SJSA1 (cell line): ENCODE measurements at places on chromosomes 16 and 17. TPM values are rescaled to one million over a fixed set of nuclear protein-coding genes. Genes with fewer than 3 reads are reported as not detected.

DNA sequence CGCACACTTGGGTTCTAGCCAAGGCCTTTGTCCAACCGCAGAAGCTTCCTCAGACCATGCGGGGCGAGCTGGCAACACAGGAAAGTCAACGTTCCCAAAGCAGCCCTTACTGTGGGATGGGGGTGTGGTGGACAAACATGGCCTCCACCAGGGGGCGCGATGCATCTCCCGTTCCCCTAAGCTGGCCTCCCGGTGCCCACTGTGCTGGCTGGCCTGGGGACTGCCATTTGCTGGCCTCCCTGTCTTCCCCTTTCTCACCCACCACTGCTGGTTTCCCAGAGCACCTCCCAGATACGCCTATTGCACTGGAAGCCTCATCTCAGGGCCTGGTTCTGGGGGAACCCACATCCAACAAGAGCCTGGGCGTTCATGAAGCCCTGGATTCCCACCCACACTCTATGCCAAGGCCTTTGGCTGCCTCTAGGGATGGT lies 145.3 kb downstream of the IRF8 start:
- H3K4me1 ChIP-seq = peaks cover 6% of the 10 kb centered on the region
- H3K4me3 ChIP-seq = no peak overlapping the region

DNA sequence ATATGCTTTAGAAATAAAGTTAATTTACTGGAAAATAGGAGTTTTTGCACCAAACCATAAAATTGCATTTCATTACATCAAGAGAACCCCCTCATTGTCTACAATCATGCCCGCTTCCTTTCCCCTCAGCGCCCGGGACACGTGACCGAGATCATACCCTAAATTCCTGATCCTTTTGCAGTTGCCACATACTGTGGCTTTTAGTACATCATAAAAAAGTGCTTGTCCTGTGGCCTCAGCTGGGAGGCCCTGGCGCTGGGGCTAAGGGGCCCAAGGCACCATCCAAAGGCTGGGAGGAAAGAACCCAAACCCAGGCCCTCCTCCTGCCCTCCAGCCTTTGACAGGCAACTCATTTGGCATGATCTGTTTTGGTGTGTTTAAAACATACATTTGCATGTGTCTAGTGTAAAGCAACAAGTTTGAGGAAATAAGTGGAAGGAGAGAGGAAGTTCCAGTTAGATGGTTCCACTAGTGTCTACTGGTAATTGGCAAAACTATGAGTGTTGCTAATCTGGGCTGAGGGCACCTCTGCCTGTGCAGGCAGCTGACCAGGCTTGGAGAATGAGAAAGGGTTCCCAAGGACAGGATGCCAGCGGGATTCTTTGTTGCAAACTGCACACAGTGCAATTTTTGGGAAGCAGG lies 6.0 kb downstream of the CDK5R1 start:
- no peak overlapping the region for H3K27ac ChIP-seq
- no peak for DNase-seq
- no peak overlapping the region for H3K4me3 ChIP-seq
- peaks cover 10% of the 10 kb centered on the region for H3K36me3 ChIP-seq
- H3K27me3 ChIP-seq = no peaks in the 10 kb centered on the region

GRCh38 chr16:80583466-80583865 lies 42.7 kb downstream of the DYNLRB2 start:
- no peak overlapping the region for H3K27ac ChIP-seq
- no peak overlapping the region for H3K4me3 ChIP-seq
- H3K36me3 ChIP-seq = no peaks in the 10 kb centered on the region
- H3K27me3 ChIP-seq = no peaks in the 10 kb centered on the region
- DNase-seq = no peak

GRCh38 chr16:21701271-21701670 lies 37.5 kb downstream of the OTOA start:
- DNase-seq = no peak
- H3K4me1 ChIP-seq = no peaks in the 10 kb centered on the region

DNA sequence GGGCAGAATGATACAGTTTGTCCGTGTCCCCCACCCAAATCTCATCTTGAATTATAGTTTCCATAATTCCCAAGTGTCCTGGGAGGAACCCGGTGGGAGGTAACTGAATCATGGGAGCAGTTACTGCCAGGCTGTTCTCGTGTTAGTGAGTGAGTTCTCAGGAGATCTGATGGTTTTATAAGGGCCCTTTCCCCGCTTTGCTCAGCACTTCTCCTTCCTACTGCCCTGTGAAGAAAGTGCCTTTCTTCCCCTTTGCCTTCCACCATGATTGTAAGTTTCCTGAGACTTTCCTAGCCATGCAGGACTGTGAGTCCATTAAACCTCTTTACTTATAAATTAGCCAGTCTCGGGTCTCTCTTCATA lies 28.9 kb upstream of the SEC14L1 start:
- no peaks in the 10 kb centered on the region for H3K27me3 ChIP-seq
- no peak overlapping the region for H3K27ac ChIP-seq
- H3K36me3 ChIP-seq = no peaks in the 10 kb centered on the region
- H3K4me1 ChIP-seq = peaks cover 29% of the 10 kb centered on the region
- no peak for DNase-seq
- H3K4me3 ChIP-seq = no peak overlapping the region

DNA sequence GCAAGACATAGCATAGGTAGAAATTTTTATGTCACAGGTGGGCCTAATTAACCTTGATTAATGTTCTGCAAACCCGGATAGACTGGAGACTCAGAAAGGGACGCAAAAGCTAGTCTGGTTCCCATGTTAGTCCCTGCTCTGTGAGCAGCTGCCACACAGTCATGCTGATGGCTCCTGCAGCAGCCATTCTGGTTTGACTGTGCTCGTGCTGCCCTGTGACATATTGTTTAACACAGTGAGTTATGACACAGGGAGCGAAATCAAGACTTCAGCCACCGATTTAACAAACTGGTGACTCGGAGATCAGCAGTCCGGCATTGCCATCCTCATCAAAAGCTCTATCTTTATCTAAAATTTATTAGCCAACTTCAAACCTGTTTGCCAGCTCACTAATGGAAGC lies 169.8 kb downstream of the WWOX start:
- no peak overlapping the region for H3K4me3 ChIP-seq
- H3K27ac ChIP-seq = no peak overlapping the region
- H3K27me3 ChIP-seq = no peaks in the 10 kb centered on the region
- H3K36me3 ChIP-seq = no peaks in the 10 kb centered on the region
- no peaks in the 10 kb centered on the region for H3K4me1 ChIP-seq

GRCh38 chr16:84729716-84730320 lies 30.0 kb downstream of the USP10 start:
- peak overlapping the region; percentile 11; the same call in 1 of the 2 replicates for H3K4me3 ChIP-seq
- peak overlapping the region; percentile 89 for H3K27ac ChIP-seq
- no peaks in the 10 kb centered on the region for H3K27me3 ChIP-seq
- DNase-seq = no peak
- H3K4me1 ChIP-seq = peaks cover 54% of the 10 kb centered on the region
- peaks cover 25% of the 10 kb centered on the region for H3K36me3 ChIP-seq

DNA sequence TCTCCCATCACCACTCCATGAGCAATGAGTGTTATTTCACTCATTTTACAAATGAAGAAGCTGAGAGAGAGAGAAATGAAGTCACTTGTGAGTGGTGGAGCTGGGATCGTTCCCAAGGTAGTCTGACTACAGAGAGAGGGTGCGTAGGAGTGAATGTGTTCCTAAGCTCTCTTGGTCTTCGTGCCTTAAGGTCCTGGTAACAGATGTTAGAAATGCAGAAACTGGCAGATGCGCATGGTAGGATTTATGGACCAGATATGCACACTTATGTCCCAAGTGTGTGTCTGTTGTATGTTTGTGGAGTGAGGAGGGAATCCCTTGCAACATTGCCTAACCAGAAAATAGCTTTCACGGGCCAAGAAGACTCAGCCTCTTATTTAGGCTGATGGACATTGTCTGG lies 93.2 kb upstream of the ZNF469 start:
- peaks cover 13% of the 10 kb centered on the region; the same call in 1 of the 2 replicates for H3K4me1 ChIP-seq
- H3K4me3 ChIP-seq = no peak overlapping the region
- H3K27ac ChIP-seq = no peak overlapping the region
- no peaks in the 10 kb centered on the region for H3K27me3 ChIP-seq
- no peak for DNase-seq

DNA sequence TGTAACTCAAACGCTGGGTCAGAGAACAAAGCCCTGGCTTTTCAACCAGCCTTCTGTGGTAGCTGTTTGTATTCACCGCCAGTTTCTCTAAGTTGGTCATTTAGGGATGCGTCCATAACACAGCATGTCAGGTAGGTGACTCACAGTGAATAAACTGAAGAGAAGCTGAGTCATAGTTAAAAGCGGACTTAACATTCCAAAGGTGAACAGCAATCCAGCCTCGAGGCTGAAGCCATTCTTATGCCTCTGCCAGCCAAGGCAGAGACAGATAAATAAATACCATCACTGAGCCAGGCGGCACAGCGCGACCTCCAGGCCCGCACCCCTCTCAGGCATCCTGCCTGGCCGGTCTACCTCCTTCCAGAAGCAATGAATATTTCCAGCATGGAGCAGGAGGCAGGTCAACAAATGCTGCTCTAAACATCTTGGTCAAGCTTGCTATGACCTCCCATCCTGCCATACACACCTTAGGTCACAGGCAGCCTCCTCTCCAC lies 12.4 kb upstream of the CACNG4 start:
- H3K4me1 ChIP-seq = peaks cover 54% of the 10 kb centered on the region
- H3K36me3 ChIP-seq = no peaks in the 10 kb centered on the region
- peak; percentile 97 for DNase-seq
- peak overlapping the region; percentile 83 for H3K27ac ChIP-seq

DNA sequence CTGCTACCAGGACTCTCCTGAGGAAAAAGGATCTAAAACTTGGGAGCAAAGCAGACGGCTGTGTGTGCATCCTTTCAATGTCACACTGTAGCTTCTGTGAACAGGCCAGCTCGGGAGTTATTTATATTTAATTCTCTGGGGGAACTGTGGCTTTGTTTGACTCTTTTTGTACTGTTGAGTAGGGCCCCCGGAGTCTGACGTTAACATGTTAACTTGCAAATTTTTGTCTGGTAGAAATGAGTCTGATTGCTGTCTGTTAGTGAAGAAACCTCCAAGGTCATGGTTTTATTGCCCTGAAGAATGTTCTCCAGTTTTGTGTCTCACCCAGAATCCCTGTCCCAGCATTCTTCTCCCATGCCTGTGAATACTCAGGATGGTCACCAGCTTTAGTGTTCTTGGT lies 14.2 kb upstream of the KCNG4 start:
- no peak for DNase-seq
- H3K27ac ChIP-seq = no peak overlapping the region
- no peak overlapping the region for H3K4me3 ChIP-seq
- H3K27me3 ChIP-seq = no peaks in the 10 kb centered on the region

- H3K4me1 ChIP-seq = peaks cover 18% of the 10 kb centered on the region
- H3K4me3 ChIP-seq = no peak overlapping the region
- H3K36me3 ChIP-seq = no peaks in the 10 kb centered on the region
- H3K27ac ChIP-seq = no peak overlapping the region
- DNase-seq = no peak
Observed at GRCh38 chr17:50311112-50311460, 34.8 kb upstream of the XYLT2 start.

GRCh38 chr17:41513168-41513547 lies 5.5 kb downstream of the KRT15 start:
- no peaks in the 10 kb centered on the region for H3K27me3 ChIP-seq
- DNase-seq = no peak
- H3K27ac ChIP-seq = no peak overlapping the region
- H3K36me3 ChIP-seq = no peaks in the 10 kb centered on the region

DNA sequence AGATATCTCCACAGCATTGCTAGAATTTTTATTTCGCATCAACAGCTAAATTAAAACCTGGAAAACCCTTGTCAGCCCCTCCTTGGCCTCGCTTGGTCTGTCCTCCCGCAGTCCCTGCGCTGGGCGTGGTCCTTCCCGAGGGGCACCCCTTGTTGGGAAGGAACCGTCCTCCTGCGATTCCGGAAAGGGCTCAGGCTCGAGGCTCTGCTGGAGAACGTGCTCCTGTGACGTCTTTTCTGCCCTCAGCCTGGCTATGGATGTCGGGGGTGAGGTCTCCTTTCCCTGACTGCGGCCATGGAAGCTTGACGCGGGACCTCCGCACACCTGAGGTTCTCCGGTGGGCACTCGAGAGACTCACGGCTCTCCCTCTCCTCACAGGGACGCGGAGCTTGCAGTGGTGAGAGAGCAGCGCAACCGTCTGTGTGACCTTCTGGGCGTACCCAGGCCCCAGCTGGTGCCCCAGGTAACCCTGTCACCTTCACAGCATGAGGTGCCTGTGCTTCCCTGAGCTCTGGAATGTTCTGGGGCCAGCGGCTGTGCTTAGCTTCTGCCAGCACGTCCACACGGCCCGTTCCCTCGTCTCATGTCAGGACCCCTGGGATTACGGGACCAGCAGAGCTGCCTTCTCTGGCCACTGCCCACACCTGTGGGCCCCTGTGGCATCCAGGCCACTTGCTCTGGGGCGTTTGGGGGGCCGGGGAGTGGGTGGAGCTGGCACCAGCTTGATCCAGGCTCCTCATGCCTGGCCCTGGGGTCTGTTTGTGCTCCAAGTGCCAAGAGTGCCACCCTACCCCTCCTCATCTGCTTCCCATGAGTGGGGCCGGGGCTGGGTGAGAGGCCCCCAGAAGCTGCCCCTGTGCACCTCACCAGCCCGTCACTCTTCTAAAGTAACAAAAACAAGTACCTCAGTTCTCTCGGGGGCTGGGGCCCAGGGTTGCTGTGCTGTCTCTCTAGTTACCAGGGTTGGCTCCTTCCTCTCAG lies 101.5 kb upstream of the ZNF750 start:
- no peak overlapping the region for H3K4me3 ChIP-seq
- H3K4me1 ChIP-seq = no peaks in the 10 kb centered on the region
- peaks cover 86% of the 10 kb centered on the region for H3K36me3 ChIP-seq
- DNase-seq = no peak
- no peak overlapping the region for H3K27ac ChIP-seq

GRCh38 chr17:78300962-78301820 lies 58.7 kb downstream of the SOCS3 start:
- no peaks in the 10 kb centered on the region for H3K36me3 ChIP-seq
- H3K27me3 ChIP-seq = no peaks in the 10 kb centered on the region
- peaks cover 35% of the 10 kb centered on the region for H3K4me1 ChIP-seq
- H3K27ac ChIP-seq = peak overlapping the region; percentile 21
- H3K4me3 ChIP-seq = no peak overlapping the region
- DNase-seq = no peak

DNA sequence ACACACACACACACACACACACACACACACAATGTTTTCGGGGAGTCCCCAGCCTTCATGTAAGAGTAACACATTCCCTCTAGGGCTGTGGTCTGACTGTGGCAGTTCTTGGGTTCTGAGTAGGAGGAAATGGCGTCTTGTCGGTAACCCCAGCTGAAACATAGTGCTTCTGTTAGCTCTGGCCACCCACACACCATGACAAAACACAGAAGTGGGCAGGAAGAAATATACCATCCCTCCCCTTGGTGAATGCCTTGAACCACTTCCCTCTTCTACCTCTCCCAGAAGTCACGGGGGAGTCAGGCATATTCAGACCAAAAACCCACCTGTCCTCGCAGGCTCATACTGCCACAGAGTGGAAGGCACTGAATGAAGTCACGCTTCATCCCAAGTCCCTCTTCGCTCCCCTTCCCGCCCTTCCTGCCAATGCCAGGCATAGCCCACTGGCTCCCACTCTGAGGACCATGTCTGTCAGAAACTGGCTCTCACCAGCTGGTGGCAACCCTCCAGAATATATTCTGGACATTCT lies 11.5 kb downstream of the SLC35B1 start:
- no peaks in the 10 kb centered on the region for H3K27me3 ChIP-seq
- peaks cover 6% of the 10 kb centered on the region for H3K4me1 ChIP-seq
- DNase-seq = no peak
- H3K27ac ChIP-seq = no peak overlapping the region

- no peak overlapping the region for H3K4me3 ChIP-seq
- no peaks in the 10 kb centered on the region for H3K27me3 ChIP-seq
- DNase-seq = no peak
- H3K36me3 ChIP-seq = no peaks in the 10 kb centered on the region; the same call in none of the 2 replicates
Observed at GRCh38 chr16:27576729-27577128, 26.8 kb downstream of the KATNIP start.

Gene TBC1D28
- total RNA-seq = not detected in 2 replicates

Gene SEPTIN12
- not detected in 2 replicates for total RNA-seq

Gene GSG1L
- not detected in 2 replicates for total RNA-seq

Gene VAT1L
- 0.24 and 1.2 TPM in 2 replicates for total RNA-seq

Gene ABCC12
- total RNA-seq = 0.03 TPM in 1 of 2 replicates, not detected in the other

Gene MAPT
- total RNA-seq = 0.03 TPM in 1 of 2 replicates, not detected in the other
